ENCODE measurements at places on chromosomes 5 and 9. TPM values are rescaled to one million over a fixed set of nuclear protein-coding genes. Genes with fewer than 3 reads are reported as not detected.

- no peak for DNase-seq
Measured at GRCh38 chr5:173923218-173924095, 35.3 kb downstream of the CPEB4 start.

DNA sequence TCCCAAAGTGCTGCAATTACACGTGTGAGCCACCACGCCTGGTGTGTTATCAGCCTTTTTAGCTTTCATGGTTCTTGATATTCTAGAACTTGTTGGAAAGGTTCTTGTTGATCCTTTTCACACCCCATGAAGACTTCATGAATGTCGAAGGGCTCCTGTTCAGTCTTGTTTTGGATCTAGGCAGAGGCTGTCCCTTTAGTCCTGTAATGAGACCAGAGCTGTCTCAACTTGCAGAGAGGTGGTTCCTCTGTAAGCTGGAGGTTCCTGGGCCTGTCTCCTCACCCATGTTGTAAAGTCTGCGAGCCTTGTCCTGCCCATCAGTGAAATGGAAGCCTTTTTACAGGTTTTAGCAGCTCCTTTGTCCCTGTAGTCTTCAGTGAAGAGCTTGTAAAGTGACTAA, 38.2 kb downstream of the PRRC2B start:
- DNase-seq = no peak

- no peak for DNase-seq
Measured at GRCh38 chr5:129077433-129078075, 17.0 kb upstream of the ISOC1 start.

MBLAC2 gene
- total RNA-seq = 4.5 TPM

GRCh38 chr9:84781458-84781857, 111.9 kb downstream of the NTRK2 start:
- DNase-seq = no peak

GNA14 gene
- 15.7 TPM for total RNA-seq

SV2C gene
- total RNA-seq = 0.32 TPM

- DNase-seq = no peak
Measured at GRCh38 chr5:219991-220390, 1.9 kb downstream of the SDHA start.

IGFBPL1 gene
- total RNA-seq = 0.87 TPM

HTR4 gene
- 0.43 TPM for total RNA-seq

- no peak for DNase-seq
Measured at GRCh38 chr9:36317766-36318165, 59.5 kb upstream of the GNE start.

Data from upper lobe of right lung (tissue), 1 donor.